ENCODE measurements at places on chromosomes 2 and 18. TPM values are rescaled to one million over a fixed set of nuclear protein-coding genes. Genes with fewer than 3 reads are reported as not detected.

Gene RIT2
- not detected for total RNA-seq

Gene ADGRF3
- 0.38 TPM for total RNA-seq

Gene TLX2
- total RNA-seq: not detected

Gene PIEZO2
- 5.3 TPM for total RNA-seq

All from mesangial cell (primary cell).